Ureter (tissue), 1 donor: ENCODE measurements at places on chromosomes 2 and 18. TPM values are rescaled to one million over a fixed set of nuclear protein-coding genes. Genes with fewer than 3 reads are reported as not detected.
A peak's percentile ranks its signal among the peaks of the same experiment; 100 is the strongest.

CDK15 gene
- total RNA-seq: 2.3 TPM

DNA sequence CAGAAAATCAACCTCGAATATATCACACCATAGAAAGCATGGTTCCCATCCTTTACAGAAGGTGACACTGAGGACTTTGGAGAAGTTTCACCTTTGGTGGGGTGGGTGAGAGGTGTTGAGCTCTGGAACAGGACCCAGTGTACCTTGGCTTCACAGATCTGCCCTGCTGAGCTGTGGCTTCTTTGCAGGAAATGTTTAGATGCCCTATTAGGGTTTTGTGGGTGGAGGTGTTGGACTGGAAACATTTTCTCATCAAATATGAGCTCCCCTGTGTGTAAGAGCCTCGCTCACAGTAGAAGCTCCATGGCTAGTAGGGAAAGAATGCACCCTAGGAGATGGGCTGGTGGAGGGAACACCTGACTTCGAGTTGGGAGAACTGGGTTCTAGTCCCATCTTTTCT is 55.6 kb downstream of the RPL37A start:
- no peak for DNase-seq

DNA sequence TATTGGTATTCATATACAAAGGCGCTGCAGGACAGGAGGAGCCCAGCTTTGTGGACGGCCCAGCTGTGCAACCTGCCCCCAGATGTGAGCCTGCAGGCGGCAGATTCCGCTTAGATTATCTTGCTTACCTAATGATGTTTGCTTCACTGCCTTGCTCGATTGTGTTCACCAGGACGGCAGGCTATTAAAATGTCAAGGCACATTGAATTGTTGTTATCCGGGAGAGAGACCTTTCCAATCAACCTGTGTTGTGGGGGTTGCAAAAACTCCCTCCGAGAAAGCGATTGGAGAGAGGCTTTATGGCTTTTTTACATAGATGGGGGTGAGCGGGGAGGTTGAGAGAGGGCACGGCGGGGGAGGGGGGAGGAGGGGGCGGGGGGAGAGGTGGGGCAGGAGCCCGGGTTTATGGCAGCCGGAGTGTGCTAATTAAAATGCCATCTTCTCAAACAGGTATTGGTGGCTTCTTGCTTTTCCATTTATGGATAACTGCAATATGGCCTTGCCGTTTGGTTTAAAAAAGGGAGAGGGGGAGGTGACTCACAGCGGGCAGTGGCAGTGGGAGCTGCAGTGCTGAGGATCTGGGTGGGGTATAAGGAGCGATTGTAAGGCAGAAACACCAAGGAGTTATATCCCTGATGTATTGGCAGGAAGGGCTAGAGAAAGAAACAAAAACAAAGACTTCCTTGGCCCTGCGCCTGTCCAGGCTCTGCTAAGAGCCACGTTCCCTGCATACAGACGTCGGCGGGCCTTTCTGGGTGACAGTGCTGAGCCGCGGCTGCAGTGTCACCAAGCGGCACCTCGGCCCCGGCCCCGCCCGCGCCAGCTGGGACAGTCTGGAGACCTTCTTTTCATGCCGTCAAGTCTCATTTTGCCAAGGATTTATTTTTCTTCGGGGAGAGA is 97.2 kb downstream of the INSIG2 start:
- peak; percentile 54 for DNase-seq

GRHL1 gene
- total RNA-seq: 61.6 TPM

ARHGEF4 gene
- total RNA-seq: 16.4 TPM

GRCh38 chr18:54612237-54612636 is 21.2 kb downstream of the DYNAP start:
- peak; percentile 44 for DNase-seq

- DNase-seq: no peak
Measured at GRCh38 chr2:19072161-19072560, 286.3 kb downstream of the OSR1 start.

DNA sequence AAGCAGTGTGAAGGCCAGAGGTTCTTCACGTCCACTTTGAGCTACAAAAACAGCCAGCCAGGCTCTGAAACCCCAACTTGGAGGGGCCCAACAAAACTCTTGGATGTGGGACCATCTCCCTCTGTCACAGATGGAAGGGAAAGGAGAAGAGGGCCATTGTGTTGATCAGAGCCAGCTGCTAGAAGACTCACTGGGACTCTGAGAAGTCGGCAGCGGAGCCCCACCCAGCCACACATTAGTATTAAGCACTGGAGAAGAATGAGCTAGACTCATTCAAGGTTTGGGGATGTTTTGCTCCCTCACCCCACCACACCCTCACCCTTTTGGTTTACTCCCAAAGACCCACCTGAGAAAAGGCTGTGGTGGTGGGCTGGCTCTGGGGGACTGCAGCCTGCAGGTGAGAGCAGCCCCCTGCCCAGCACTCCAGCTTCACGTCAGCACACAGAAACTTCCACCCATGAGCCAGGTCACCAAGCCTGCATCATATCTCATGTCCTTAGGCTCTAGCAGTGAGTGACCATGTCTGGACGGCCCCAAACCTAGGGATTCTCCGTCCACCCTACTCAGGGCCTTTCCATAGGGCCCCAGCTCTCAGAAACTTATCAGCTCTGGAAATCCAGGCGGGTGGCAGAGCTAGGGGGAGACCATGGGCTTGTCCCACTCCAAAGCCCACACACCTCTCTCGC is 12.6 kb downstream of the TEX51 start:
- DNase-seq: peak; percentile 22

TOGARAM2 gene
- 0.31 TPM for total RNA-seq

- no peak for DNase-seq
Measured at GRCh38 chr18:5620289-5620688, 76.5 kb upstream of the EPB41L3 start.

DNA sequence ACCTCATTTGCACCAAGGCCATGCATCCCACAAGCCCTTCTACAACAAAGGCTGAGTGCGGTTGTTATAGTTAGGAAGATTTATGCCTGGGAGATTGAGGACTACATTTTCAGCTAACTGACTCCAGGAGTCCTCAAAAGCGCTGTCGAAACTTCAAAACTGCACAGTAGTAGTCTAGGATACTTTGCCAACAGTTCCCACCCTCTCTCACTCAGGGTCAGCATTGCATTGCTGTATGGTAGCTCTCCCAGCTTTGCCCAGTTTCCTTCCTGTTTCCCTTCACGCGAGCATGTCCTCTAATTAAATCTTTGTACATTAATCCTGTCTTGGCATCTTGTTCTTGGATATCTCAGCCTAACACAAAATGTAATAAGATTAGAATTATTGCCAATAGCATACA is 420.6 kb upstream of the UBE2E3 start:
- DNase-seq: no peak

- no peak for DNase-seq
Measured at GRCh38 chr2:11480406-11480805, 14.4 kb upstream of the E2F6 start.
